ENCODE measurements at places on chromosomes 12 and 14.

DNA sequence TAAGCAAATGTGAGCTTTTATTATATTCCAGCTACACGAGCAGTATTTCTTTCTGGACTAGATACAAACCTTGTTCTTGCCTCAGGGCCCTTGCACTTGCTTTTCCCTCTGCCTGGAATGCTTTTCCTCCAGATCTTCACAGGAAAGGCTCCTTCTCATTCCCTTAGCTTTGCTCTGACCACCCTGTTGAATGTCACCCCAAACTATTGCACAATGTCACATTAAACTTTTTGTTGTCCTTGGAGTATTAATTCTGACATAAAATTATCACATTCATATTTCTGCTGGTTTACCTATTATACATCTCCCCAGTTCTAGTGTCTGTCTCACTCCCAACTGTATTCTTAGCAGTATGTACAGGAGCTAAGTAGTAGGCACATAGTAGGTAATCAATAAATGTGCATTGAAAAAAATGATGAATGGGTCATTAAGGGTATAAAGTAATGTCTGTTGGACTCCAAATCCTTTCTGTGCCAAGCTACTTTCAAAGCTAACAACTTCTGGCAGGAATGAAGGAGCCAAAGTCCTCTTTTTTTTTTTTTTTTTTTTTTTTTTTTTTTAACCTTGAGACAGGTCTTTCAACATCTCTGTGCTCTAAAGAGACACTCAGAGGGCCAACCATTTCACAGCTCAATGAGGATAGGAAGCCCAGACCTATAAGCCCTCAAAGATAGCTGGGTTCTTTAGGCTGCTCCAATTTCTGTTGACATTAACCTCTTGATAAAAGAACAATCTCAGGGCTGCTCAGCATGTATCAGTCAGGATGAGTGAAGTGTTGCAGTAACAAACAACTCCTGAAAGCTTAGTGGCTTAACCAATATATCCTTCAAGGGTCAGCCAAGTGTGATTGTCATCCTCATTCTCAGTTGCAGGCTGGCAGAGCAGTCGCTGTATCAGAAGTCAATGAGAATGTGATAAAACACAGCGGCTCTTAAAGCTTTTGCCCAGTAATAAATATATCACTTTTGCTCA lies 424.4 kb upstream of the TBX3 start:
- no peak for DNase-seq

DNA sequence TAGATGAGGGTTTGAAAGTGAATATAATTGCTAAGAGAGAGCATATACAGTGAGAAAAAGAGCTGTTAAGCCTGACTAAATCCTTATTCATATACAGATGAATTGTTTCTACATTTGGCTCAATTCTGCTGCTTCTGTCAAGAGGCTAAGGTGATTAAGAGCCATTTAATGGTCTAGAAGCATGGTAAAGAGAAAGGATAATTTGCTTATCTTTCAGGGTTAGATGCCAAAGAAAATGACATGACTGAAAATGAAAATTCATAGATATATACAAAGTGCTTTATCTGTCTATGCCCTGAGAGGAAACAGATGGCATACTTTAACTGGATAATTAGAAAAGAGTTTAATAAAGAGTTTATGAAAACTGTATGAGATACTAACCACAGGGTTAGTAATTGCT lies 834.9 kb downstream of the SLC6A15 start:
- no peak for DNase-seq

DNA sequence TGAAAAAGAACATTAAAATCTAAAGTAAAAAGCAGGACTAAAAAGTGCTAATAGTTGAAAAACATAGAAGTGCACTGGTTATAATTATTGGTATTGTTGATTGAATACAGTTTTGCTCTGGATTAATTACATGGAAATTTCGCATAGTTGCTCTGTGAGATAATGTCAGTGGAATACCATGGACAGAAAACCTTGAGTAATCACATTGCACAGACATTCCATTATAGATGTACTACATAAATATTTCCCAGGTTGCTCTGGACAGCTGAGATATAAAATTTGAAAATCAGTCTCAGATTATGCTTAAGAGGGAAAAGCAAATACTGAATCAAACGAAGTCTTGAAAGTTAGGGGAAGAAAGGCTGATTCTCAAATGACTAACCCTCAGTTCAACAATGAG lies 439.3 kb upstream of the FLRT2 start:
- no peak for DNase-seq

- DNase-seq, result no peak
Measured at GRCh38 chr12:119727600-119728443, 59.9 kb downstream of the PRKAB1 start.

- no peak for DNase-seq
Measured at GRCh38 chr12:99453836-99454538, 193.6 kb upstream of the GARIN6 start.

GRCh38 chr12:107405436-107405835 lies 280.2 kb upstream of the PWP1 start:
- DNase-seq, result no peak

DNA sequence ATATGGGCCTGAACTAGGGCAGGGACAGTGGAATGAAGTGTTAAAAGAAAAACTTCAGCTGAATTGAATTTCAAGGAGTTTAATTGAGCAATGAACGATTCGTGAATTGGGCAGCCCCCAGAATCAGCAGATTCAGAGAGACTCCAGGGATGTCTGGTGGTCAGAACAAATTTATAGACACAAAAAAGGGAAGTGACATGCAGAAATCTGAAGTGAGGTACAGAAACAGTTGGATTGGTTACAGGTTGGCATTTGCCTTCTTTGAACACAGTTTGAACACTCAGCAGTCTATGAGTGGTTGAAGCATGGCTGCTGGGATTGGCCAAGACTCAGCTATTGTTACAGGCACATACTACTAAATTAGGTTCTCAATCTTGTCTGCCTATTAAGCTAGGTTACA lies 9.7 kb upstream of the TBPL2 start:
- no peak for DNase-seq

GRCh38 chr12:86724716-86725115 lies 468.5 kb upstream of the MGAT4C start:
- DNase-seq, result no peak

- no peak for DNase-seq
Measured at GRCh38 chr12:58566599-58566998, 353.7 kb downstream of the LRIG3 start.

GRCh38 chr12:57138526-57139272 lies 8.7 kb downstream of the LRP1-AS start:
- no peak for DNase-seq

GRCh38 chr12:41277946-41278267 lies 89.8 kb downstream of the PDZRN4 start:
- DNase-seq, result no peak

DNA sequence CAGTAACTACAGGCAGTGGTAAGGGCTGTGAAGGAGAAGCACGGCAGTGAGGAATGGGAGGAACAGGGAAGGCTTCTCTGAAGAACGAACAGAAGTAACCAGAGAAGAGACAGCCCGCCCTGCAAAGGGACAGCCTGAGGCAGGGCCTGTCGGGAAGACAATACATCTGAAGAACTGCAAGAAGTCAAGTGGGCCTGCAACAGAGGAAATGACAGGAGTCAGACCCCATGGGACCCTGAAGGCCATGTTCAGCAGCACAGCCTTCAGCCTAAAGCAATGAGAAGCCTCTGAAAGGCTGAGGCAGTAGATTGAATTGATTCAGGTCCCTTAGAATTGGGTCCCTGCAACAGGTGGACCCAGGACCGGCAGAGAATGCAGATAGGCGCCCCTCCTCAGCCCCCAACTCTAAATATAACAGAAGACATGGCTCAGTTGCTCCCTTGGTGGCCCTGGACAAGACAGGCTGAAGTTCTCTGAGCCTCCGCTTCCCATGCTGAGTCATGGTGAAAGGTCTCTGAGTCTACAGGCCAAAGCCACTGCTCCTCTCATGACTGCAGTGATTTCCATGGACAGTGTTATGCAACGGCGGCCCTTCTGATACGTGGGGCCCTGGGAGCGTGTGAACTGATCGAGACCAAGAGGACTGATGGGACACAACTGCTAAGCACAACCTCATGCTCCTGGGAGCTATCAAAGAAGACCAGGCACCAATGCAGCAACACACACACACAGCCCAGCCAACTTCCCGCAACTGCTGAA lies 10.8 kb upstream of the ACTR6 start:
- no peak for DNase-seq

- DNase-seq, result no peak
Measured at GRCh38 chr12:70486588-70486987, 120.5 kb downstream of the KCNMB4 start.

DNA sequence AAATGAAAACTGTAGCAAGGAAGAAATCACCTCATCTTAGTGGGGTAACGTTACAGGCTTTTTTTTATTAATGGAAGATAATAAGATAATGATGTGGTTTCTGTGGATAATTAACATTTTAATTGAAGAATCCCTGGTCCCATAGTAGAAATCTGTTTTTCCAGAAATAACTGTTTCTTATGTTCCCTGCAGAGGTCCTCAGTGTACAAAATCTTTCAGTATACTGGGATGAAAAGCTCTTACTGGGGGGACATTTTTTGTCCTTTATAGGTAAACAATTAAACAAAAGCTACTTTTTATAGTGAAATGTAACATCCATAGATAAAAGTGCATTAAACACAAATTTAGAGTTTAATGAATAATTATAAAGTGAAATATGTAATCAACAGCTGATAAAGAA lies 312.2 kb downstream of the ATXN7L3B start:
- no peak for DNase-seq

- DNase-seq, result no peak
Measured at GRCh38 chr12:65586796-65587195, 237.5 kb upstream of the HMGA2 start.

DNA sequence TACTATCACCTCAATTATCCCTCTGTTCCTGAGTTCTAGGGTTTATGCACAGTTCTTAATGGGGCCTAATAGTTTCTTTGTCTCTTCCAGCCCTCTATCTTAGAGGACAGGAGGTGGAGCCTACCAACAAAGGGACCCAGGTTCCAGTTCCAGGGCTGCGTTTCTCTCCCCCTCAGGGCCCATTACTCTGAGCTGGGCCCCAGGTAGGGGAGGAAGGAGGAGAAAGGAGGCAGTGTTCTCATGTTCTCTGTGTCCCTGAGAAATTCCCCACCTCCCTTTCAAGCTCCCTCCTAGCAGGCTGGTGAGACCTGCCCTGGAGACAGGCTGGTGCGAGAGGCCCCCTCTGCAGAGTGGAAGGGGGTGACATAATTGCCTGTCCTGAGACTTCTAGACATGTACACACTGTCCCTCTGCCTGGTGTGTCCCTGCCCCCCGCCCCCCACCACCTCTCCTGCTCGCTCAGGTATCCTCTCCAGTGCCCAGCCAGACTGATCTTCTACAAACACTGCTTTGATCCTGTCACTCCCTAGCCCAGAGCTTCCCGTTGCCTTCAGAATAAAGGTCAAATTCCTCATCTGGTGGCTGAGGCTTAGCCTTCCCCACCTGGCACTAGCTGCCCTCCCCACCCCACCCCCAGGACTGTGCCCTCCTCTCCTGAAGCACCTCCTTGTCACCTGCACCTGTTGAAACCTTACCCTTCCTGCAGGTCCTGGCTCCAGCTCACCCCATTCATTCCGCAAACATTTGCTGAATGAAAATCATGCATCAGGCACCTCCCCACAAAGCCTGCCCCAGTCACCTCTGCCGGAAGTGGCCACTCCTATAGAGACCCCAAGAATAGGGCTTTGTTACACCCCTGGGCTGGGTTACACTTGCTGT lies 21.1 kb upstream of the KRT8 start:
- DNase-seq, result no peak

DNA sequence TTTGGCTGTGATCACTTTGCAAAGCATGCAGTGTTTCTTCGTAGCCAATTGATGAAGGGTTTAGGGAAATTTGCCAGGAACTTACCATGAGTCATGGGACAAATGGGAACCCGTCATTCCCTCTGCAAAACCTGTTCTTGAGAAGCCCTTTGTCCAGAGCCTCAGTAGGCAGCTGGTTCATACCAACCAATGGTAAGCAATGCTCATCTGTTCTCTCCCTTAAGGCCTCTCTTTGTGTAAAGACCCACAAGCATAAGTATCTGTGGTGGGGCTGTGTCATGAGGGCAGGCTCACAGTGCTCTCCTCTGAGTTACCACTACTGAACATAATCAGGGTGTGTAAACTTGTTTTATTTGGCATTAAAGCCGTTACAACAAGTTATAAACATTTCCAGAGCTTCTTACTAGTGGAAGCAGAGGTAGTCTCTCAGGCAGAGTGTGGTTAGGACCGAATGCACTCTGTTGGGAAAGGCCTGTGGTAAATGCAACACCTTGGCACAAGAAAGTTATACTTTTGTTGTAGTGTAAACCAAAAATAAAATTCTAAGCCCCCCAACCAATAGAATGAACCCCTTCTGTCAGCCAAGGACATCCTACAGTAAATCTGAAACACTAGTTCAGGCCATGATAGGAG lies 119.8 kb downstream of the SINHCAF start:
- no peak for DNase-seq

GRCh38 chr14:69921052-69921451 lies 41.8 kb downstream of the SMOC1 start:
- DNase-seq, result no peak

GRCh38 chr12:6700646-6701051 lies at the start of gene PIANP:
Gene PIANP (minus strand): TSS chr12:6700815. CDS start chr12:6698061, 2,754 bp downstream.
- DNase-seq, result no peak

GRCh38 chr14:75626396-75626795 lies 34.3 kb downstream of the ERG28 start:
- DNase-seq, result no peak

GRCh38 chr12:47949441-47950341 lies 13.7 kb upstream of the TMEM106C start:
- DNase-seq, result no peak

DNA sequence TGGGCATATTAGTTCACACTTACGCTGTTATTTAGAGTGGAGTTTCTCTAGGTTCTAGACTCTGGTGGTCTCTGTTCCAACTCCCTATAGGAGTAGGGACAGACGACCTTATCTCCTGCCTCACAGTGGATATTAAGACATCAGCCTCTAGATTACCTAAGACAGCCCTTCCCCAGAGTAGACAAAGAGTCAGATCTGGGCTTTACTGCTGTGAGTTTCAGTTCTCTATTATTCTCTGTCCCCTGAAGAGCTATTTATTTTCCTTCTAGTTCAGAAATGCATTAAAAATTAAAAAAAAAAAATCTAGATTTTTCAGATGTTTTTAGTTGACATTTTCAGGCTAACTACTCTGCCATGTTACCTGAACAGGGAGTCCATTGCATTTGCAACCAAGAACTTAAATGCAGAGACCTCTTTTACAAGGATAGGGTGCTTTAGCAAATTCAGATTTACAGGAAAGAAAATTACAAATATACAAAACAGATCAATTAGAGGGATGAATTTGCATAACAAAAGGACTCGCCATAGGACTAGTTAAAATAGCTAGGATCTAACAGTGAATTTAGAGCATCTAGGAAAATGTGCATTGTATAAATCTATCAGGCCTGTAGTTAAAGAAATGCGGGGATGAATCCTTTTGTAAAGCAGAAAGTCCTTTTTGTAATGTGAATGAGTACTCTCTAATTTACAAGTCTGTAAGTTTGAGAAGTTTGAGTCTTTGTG lies 381.4 kb downstream of the APAF1 start:
- no peak for DNase-seq

DNA sequence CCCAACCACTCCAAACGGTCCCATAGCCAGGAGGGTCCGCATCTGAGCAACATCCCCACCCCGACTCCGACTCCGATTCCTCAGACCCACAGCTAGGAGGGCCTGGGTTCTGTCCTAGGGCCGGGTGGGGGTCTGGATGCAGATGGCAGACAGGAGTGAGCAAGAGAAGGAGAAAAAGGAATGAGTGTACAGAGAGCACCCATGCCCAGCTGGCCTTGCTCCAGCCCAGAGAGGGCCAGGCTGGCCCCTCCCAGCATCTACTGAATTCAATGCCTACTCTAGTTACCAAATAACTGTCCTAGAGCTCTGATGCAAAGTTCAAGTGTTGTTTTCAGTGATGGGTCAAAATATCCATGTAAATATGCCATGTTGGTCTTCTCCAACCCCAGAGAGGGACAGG lies 40.8 kb downstream of the VDR start:
- DNase-seq, result no peak

Data from stimulated activated naive B cell treated with anti-CD40 and anti-IgM and Interleukin-4, amounts not matched to agents 10 μg/mL and 1 μg/mL and 100 μg/mL, for 72 hours (primary cell).